ENCODE measurements at places on chromosomes 4 and X.

GRCh38 chr4:121189326-121190215 lies 25.4 kb upstream of the TNIP3 start:
- peak; percentile 71 for DNase-seq

GRCh38 chrX:15911734-15912550 lies 57.3 kb upstream of the AP1S2 start:
- DNase-seq = no peak

- no peak for DNase-seq
Observed at GRCh38 chrX:39576041-39576872, 521.5 kb downstream of the BCOR start.

GRCh38 chr4:112747036-112747435 lies 110.1 kb downstream of the LARP7 start:
- no peak for DNase-seq

DNA sequence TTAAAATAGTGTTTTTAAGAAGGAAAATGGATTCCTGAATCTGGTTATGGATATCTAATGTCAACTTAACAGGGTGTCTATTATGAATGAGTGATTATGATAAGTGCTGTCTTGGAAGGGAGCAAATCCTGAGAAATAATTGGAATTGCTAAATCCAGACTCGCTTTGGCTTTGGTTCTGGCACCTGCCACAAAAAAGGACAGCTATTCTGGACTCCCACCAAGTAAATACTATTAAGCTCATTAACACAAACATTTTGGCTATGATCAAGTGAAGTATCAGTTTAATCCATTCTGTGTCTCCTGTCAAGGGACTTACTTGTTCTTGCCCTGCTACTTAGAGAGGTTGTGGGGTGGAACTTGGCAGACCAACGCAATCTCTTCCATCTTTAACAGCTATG lies 403.7 kb downstream of the CENPC start:
- no peak for DNase-seq

- DNase-seq = no peak
Observed at GRCh38 chrX:10949541-10949940, 161.6 kb upstream of the HCCS start.

DNA sequence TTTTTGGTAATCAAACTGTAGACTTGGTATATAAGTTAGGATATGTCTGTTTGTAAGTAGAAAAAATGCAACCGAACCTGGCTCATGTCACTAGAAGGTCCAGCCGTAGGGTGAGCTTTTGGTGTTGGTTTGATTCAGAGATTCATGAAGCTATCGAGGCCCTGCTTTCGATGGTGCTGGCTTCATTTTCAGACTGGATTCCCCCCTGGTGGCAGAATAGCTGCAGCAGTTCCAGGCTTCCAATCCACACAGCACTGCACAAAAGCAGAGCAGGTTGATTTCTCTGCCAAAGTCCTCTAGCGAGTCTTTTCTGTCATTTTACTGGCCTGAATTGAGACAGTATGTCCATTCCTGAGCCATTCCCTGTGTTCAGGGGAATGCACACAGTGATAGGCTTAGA lies 33.1 kb downstream of the PDK3 start:
- no peak for DNase-seq

- no peak for DNase-seq
Observed at GRCh38 chr4:143186212-143186611, 1.5 kb downstream of the USP38 start.

DNA sequence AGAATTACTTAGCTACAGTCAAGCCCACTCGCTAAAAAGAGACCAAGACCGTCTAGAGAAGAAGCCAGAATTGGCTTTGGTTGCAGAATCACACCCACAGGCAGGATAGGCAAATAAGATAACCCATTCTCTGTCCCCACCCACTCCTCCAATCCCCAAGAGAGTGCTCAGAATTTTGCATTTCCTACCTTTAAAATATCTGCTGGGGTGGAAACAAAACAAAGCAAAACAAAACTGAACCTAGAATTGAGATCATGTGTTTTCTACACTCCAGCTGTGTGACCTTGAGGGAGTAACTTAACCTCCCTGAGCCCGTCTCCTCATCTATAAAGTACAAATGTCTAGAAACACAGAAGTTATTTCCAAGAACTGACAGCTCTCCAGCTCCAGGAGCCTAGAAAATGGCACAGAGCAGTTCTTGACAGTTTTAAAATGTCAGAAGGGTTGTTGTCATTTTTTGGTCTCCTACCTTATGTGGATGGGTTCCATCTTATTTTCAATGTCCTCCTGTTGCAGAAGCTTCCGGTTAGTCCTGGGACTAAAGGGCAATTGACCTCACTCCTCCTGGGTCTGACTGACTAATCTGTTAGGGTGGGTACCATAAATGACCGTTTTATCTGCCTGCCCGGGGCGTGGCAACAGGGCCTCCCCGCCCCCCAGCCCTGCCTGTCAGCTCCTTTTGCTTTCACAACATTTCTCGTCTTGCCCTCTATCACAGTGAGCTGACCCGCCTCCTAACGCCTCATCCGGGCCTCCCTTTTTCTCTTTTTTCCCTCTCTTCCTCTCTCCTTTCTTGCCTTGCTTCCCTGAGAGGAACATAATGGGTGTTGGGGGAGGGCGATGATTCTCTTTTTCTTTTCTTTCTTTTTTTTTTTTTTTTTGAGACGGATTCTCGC lies 114.0 kb downstream of the RBM47 start:
- no peak for DNase-seq

GRCh38 chr4:100953616-100954015 lies 393.7 kb downstream of the PPP3CA start:
- DNase-seq = no peak

GRCh38 chr4:81796790-81797528 lies 325.3 kb upstream of the RASGEF1B start:
- DNase-seq = no peak

DNA sequence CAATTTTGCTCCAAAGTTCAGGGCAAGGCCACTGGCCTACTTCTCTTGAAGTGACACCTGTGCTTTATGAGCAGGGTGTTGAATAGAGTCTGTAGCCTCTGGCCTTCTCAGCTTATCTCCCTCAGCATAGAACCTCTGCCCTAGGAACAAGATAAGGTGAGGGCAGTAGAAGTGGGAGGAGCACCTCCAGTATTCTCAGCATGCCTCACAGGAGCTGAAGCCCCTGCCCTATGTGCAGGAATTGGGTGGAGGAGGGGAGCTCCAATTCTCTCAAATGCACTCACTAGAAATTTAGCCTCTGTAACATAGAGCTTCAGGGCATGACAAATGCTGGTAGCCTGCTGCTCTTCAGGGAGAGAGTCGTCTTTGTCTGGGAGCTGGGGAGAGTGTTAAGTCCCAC lies 479.3 kb downstream of the IL1RAPL1 start:
- DNase-seq = no peak

All from activated CD8-positive, alpha-beta memory T cell treated with anti-CD3 and anti-CD28 coated beads for 24 hours (primary cell).